ENCODE measurements at places on chromosomes 7 and 10.

GRCh38 chr7:137898839-137899721, 52.3 kb upstream of the DGKI start:
- H3K27ac ChIP-seq, result peak overlapping the region; percentile 96
- H3K27me3 ChIP-seq, result no peaks in the 10 kb centered on the region
- peaks cover 29% of the 10 kb centered on the region for H3K4me1 ChIP-seq
- peak; percentile 72 for DNase-seq

DNA sequence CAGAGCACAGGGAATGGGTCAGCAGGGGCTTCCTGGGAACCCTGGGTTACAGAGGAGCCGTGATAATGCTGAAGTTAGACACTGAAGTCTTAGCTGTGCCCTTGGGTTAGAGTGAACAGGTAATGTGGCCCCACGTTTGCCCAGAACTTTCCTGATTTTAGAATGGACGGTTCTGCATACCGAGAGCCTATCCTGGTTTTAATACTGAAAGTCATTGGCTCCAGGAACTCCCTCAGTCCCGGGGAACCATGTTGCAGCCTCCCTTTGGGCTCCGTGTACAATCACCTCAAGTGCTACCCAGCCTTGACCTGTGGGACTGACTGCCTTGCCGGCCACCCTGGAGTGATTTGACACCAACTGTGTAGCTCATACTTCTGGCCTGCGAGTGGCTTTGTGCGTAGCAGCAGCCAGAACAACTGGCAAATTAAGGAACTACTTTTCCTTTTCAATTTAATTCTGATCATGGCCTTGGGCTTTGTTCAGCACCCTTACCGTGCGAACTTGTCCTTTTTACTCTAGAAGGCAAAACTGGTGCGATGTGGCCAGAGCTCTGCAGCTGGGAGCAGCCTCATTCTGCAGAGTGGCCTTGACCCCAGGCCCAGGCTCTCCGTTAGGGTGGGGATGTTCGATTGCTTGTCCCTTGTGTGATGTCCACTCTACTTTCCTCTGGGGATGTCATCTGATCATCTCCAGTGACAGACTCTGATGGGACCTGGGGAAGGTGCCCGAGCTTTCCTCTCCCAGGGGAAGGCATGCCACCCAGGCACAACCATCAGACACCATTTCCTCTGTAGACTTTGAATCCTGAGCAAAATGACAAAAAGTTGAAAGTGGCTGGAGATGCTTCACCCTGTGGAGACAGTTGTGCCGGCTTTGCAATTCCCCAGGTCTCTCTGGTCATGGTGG, 265.9 kb downstream of the GLRX3 start:
- no peak for DNase-seq
- no peaks in the 10 kb centered on the region for H3K4me1 ChIP-seq
- no peak overlapping the region for H3K27ac ChIP-seq
- H3K36me3 ChIP-seq, result no peaks in the 10 kb centered on the region

GRCh38 chr10:77763453-77764430, 126.1 kb upstream of the KCNMA1 start:
- peak overlapping the region; percentile 52 for H3K4me3 ChIP-seq
- no peaks in the 10 kb centered on the region for H3K36me3 ChIP-seq
- H3K27me3 ChIP-seq, result no peaks in the 10 kb centered on the region

- no peak overlapping the region for H3K27ac ChIP-seq
- no peaks in the 10 kb centered on the region for H3K36me3 ChIP-seq
- peaks cover 52% of the 10 kb centered on the region for H3K27me3 ChIP-seq
- no peaks in the 10 kb centered on the region for H3K4me1 ChIP-seq
Observed at GRCh38 chr10:98074315-98074911, 44.0 kb upstream of the CRTAC1 start.

DNA sequence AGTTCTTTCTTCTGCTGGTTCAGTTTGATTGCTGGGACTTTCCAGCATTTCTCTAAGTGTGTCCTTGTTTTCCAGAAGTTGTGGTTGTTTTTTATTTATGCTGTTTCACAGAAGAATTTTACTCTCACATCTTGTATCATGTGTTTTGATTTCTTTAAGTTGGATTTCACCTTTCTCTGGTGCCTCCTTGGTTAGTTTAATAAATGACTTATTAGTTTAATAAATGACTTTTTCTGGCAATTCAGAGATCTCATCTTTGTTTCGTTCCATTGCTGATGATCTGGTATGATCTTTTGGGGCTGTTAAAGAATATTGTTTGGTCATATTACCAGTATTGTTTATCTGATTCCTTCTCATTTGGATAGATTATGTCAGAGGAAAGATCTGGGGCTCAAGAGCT, 59.8 kb upstream of the CYP2C9 start:
- no peak for DNase-seq
- no peak overlapping the region for H3K4me3 ChIP-seq
- H3K4me1 ChIP-seq, result no peaks in the 10 kb centered on the region

- peaks cover 12% of the 10 kb centered on the region for H3K27me3 ChIP-seq
- no peak overlapping the region for H3K4me3 ChIP-seq
- no peak overlapping the region for H3K27ac ChIP-seq
- peak; percentile 5 for DNase-seq
Observed at GRCh38 chr10:2839081-2839725, 228.1 kb upstream of the PFKP start.

- no peak overlapping the region for H3K4me3 ChIP-seq
- no peaks in the 10 kb centered on the region for H3K27me3 ChIP-seq
- H3K4me1 ChIP-seq, result no peaks in the 10 kb centered on the region
- no peak for DNase-seq
- no peak overlapping the region for H3K27ac ChIP-seq
Observed at GRCh38 chr7:80934321-80934720, 15.5 kb upstream of the SEMA3C start.

- H3K4me3 ChIP-seq, result no peak overlapping the region
- no peaks in the 10 kb centered on the region for H3K36me3 ChIP-seq
- H3K27me3 ChIP-seq, result no peaks in the 10 kb centered on the region
- H3K27ac ChIP-seq, result no peak overlapping the region
Observed at GRCh38 chr7:143507094-143507518, 29.4 kb downstream of the TAS2R41 start.

DNA sequence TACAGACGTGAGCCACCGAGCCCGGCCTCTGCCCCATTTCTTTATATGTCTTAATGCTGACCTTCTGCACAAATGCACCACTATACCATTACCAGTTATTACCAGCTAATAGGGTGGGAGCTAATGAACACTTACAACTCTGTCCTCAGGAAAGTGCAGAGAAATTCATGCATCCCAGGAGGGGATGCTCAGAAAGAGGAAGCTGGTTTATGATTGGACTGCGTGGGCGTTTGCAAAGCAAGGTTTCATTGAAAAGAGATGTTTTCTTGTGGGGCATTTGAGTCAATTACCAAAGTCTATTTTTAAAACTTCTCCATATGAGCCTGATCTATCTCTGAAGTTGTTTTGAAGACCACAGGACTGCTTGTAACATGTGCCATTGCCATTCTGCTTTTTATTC, 417.7 kb upstream of the CELF2 start:
- H3K4me3 ChIP-seq, result no peak overlapping the region
- no peak overlapping the region for H3K27ac ChIP-seq
- no peak for DNase-seq
- peaks cover 5% of the 10 kb centered on the region for H3K4me1 ChIP-seq

DNA sequence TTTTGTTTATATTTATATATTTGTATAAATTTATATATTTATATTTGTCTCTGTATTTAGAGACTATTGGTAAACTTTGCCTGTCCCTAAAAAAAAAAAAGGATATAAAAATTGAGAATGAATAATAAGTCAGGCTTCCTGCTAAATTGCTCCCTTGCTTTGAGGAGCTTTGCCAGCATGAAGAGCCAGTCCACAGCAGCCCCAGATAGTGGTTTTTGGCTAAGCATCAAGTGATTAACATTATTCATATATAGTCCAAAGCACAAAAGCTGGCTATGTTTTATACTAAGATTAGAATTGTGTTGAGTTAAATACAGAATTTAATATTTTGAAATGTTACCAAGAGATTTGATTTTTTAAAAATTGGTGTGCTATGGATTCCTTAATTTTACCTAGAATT, 264.9 kb upstream of the FERD3L start:
- no peak for DNase-seq
- H3K36me3 ChIP-seq, result no peaks in the 10 kb centered on the region
- no peak overlapping the region for H3K27ac ChIP-seq
- H3K27me3 ChIP-seq, result no peaks in the 10 kb centered on the region
- H3K4me3 ChIP-seq, result no peak overlapping the region
- H3K4me1 ChIP-seq, result no peaks in the 10 kb centered on the region

DNA sequence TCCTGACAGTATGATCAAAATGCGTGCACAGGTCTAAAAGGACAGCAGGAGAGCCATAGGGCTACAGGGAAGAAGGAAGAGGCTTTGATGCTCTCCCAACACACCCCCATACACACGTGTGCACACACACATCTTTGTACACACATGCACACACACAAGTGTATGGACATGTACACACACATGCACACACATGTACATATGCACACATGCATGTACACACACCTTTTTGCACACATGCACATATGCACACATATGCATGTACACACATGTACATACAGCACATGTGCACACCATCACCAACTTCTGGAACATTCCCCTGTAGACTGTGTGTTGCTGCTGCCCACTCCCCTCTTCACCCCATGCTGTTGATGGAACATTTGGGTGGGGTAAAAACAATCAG, 255.6 kb upstream of the CTBP2 start:
- no peak overlapping the region for H3K27ac ChIP-seq
- H3K4me1 ChIP-seq, result no peaks in the 10 kb centered on the region
- no peak for DNase-seq
- peaks cover 9% of the 10 kb centered on the region for H3K36me3 ChIP-seq

DNA sequence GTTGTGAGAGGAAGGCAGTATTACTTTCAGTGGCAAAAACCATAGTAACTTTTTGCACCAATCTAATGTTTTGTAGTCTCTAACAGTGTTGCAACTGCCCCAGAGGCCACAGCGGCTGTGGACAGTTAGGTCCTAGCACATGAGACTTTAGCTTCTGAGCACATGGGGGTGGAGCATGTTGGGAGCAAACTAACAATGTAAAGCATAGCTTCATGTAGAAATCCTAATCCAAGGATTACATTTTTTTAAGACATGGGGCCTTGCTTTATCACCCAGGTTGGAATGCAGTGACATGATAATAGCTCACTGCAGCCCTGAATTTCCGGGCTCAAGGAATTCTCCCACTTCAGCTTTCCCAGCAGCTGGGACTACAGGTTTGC, 49.0 kb downstream of the LAMB1 start:
- peaks cover 20% of the 10 kb centered on the region for H3K27me3 ChIP-seq
- DNase-seq, result no peak
- no peak overlapping the region for H3K27ac ChIP-seq
- H3K36me3 ChIP-seq, result no peaks in the 10 kb centered on the region

All from naive B cell (primary cell).